ENCODE measurements at places on chromosomes 4 and X.
A peak's percentile ranks its signal among the peaks of the same experiment; 100 is the strongest.

DNA sequence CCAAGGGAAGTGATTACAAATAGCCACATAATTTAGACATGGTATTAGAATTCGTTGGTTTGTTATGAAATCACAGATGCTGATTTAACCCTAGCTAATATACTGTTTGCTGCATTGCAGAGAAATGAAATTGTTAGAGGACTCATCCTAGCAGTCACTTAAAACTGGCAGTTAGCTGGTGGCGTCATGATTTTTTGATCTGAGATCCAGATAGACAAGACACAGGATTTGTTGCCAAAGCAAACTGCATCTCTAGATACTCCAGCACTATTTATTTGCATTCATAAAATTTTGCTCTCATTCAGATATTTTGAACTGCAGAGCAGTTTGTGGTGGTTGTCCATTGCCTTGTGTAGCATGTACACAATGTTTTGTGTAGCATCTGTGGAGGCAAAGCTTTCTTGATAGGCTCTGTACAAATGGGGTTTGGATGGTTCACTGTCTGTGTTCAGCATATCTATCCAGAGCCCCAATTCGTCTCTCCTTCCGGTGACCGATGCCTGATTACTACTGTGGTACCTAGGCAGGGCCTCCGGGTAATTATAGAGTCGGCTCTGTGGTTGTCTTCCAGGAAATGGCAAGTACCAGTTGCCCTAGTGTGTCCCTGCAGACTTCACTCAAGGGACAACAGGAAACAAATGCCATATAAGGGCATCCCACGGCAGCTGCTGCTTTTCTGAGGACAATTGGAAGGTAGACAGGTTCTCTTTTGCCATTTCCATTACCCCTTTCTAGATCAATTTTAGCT, 30.1 kb upstream of the SPARCL1 start:
- no peak for DNase-seq

- DNase-seq, result no peak
Measured at GRCh38 chr4:117479673-117480072, 394.3 kb upstream of the TRAM1L1 start.

- no peak for DNase-seq
Measured at GRCh38 chr4:110787707-110788106, 164.8 kb upstream of the PITX2 start.

DNA sequence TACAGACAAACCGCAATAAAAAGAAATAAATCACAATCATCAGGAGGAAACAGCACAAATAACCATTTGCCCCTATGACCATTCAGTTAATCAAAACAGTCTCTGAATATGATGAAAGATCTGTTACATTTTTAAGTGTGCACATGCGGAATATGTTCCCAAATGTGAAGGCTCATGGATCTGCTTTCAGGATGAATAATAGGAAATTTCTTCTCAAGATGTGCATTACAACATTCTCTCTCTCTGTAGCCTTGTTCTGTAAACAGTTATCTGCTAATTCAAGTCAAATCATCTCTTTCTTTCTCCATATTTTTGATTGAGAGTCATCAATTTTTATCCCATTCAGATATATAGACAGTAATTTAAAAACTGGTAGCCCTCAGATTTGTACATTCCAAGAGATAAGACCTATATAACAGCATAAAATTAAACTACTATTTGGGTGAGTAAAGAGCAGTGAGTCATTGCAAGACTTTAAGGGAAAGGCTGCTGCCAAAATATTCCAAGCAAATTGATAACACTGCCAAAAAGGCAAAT, 433.9 kb upstream of the ATOH1 start:
- no peak for DNase-seq

GRCh38 chr4:99633772-99634171, 23.9 kb downstream of the C4orf54 start:
- DNase-seq, result no peak

DNA sequence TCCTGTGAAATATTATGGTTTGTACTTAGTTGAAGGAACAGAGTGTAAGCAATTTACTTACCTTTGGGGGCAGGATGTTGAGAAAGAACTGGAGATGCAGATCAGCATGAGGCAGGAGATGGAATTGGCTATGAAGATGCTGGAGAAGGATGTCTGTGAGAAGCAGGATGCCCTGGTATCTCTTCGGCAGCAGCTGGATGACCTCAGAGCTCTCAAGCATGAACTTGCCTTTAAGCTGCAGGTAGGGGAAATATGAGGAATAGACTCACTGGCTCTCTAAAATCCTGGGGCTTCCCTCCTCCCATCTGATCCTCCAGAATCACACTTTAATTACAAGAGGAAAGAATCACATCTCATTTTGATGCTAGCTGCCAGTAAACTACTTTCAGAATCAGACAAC, 51.0 kb downstream of the GRSF1 start:
- no peak for DNase-seq

DNA sequence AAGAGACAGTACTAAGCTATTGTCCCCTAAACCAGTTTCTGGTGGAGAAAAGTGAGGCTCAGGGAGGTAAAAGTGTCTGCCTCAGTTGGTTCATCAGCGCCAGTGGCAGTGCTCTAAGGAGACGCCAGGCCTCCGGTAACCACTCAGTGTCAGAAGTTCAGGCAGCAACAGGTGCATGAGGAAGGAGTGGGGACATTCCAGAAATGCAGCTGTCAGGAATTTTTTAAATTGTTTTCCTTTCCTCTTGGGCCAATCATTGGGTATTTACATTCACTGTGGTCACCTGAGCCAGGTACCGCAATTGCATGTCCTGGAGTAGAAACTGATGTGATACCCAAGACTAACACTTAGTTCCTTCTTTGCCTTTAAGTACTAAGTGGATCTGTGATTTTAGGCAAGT, 40.2 kb upstream of the HS3ST1 start:
- no peak for DNase-seq

DNA sequence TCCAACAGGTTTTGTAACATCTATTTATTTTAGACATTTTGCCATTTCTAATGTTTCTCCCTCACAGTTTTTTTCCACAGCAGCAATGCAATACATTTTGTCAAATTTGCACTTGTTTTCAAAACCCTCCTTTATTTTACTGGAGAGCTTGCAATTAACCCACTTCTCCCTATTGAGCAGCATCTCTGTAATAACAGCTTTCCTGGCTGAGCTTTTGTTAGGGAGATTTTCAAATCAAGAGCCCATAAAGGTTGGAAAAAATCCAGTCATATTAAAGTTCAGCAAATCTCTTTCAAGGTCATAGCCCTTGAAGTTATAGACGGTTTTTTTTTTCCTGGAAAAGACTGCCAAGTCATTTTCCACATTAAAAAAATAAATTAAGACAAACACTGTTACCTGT, 450.6 kb upstream of the TENM3 start:
- no peak for DNase-seq

DNA sequence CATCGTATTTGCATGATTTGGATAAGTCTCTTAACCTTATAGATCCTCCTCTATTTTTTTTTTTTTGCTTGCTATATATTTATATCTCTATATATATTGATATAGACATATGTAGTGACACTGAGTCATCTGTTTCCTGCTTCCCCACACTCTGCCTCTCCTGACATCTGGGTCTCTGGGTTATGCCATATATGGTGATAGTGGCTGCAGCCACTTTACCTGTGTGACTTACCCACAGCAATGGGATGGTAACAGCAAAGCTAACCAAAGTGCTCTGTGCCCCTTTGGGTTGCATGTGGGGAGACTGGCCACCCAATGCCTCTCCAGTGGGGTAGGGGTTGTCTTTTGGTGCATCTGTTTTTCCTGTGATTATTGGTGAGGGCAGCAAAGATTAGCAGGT, 14.5 kb downstream of the CMC4 start:
- DNase-seq, result no peak

- no peak for DNase-seq
Measured at GRCh38 chr4:122131562-122132157, 20.5 kb upstream of the BLTP1 start.

DNA sequence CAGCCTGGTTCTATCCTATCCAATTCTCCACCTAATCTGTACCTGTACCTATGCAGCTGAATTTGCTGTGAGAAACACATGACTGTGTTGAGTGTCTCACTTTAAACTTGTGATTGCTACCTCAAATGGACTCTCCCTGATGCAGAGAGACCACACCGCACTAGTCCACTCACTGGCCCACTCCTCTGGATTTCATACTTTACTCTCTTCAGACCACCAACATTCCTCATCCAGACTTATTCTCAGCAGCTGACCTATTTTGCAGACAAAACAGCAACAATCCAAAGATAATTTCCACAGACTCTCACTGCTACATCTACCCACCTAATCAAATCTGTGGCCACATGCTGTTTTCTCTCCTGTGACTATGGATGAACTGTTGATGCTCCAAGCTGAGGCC, 45.2 kb downstream of the ACSL4 start:
- no peak for DNase-seq

DNA sequence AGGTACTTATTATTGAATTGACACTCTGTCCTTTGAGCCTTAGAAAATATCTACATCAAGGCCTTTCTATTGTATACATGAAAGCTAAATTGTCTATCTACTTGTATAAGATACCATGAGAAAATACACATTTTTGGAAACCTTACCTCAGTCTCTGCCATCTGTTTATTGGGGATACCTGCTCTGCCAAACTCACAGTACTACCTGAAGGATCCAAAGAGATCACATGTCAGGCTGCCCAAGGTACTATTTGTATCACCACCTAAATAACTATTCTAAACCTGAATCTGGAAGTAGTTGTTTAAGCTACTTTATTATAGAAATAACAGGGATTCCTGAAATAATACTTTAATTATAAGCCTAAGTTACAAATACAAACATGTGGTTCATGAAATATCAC, 126.2 kb downstream of the PALLD start:
- DNase-seq, result no peak

DNA sequence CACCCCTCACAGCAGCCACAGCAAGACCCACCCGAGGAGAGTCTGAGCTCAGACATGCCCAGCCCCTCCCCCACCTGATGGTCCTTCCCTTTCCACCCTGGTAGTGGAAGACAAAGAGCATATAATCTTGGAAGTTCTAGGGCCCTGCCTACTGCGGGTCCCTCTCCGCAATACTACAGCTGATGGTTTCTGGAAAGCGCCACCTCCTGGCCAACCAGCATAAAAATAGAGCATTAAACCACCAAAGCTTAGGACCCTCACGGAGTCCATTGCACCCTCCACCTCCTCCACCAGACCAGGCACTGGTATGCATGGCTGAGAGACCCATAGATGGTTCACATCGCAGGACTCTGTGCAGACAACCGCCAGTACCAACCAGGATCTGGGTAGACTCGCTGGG, 78.2 kb downstream of the SH3BGRL start:
- DNase-seq, result no peak

- no peak for DNase-seq
Measured at GRCh38 chrX:39550795-39551361, 546.9 kb downstream of the BCOR start.

GRCh38 chrX:144275843-144276242, 392.0 kb downstream of the UBE2NL start:
- DNase-seq, result no peak

DNA sequence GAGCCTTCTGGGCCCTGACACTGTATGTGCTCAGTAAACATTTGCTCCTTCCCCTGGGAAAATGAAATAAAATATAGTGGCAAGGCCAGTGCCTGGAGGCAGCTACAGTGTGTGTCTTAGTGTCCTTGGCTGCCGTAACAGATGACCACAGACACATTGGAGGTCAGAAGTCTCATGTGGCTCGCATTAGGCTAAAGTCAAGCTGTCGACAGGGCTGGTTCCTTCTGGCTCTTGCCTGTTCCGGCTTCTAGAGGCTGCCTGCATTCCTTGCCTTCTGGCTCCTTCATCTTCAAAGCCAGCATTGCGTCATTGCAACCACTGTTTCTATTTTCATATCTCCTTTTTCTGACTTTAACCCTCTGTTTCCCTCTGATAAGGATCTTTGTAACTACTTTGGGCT, 83.6 kb upstream of the STX18 start:
- DNase-seq, result peak; percentile 11

DNA sequence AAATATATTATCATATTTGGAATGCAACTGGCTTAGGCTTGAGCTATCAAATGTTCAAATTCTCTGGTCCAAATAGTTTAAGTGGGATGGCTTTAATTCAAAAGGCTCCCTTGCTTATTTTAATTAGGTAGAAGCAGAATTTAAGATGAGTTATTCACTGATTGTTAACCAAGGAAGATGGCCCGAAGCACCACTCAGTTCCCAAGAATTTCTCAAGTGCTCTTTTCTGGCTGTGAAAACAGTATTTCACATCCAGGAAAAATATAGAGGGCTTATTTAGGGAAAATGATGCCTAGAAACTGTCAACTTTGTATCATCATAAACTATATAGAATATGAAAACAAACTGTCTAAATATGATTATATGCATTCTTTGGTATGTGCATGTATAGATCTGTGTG, 246.5 kb upstream of the SFRP2 start:
- no peak for DNase-seq

DNA sequence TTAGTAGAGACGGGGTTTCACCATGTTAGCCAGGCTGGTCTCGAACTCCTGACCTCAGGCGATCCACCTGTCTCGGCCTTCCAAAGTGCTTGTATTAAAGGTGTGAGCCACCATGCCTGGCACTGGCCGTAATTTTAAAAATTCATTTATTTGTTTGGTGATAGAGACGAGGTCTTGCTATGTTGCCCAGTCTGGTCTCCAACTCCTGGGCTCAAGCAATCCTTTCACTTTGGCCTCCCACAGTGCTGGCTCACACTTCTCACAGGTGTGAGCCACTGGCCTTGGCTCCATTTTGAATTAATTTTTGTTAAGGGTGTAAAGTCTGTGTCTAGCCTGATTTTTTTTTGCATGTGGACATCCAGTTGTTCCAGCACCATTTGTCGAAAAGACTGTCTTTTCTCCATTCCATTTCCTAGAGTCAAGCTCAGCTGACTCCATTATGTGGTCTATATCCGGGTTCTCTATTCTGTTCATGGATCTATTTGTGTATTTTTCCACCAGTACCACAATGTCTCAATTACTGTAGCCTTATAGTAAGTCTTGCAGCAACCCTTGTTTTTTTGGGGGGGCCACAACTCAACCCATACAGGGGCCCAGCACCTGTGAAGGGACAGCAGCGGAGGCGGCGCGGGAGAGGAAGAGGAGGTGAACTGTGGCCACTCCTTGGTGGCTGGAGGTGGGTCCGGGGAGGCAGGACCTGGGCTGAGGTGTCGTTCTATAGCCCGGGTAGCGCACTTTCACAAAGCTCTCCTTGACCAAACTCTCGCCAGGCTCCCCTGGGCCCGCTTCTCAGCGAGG, 1.5 kb upstream of the NSD2 start:
- no peak for DNase-seq

- no peak for DNase-seq
Measured at GRCh38 chr4:156958276-156959074, 13.1 kb downstream of the PDGFC start.

GRCh38 chr4:93317057-93317456, 511.5 kb upstream of the ATOH1 start:
- peak; percentile 75 for DNase-seq

GRCh38 chrX:23854122-23854521, 53.6 kb downstream of the APOO start:
- no peak for DNase-seq

Data from NCI-H524 treated with DMSO at 0.1 percent for 48 hours (cell line).